Foreskin keratinocyte (primary cell): ENCODE measurements at places on chromosomes 16 and 17. TPM values are rescaled to one million over a fixed set of nuclear protein-coding genes. Genes with fewer than 3 reads are reported as not detected.

The NPIPA3 gene
- 4.0 and 5.1 TPM in 2 replicates for total RNA-seq

The IL17C gene
- total RNA-seq = not detected in 2 replicates

The GPRC5B gene
- 0.14 and 0.48 TPM in 2 replicates for total RNA-seq

The FOXF1 gene
- total RNA-seq = not detected in 2 replicates

The CRYM gene
- total RNA-seq = not detected in 2 replicates

The CD7 gene
- total RNA-seq = not detected in 2 replicates

The GGT6 gene
- total RNA-seq = 0.25 and 0.31 TPM in 2 replicates

- no peak for DNase-seq
Measured at GRCh38 chr17:71505981-71506380, 614.8 kb upstream of the SOX9 start.

DNA sequence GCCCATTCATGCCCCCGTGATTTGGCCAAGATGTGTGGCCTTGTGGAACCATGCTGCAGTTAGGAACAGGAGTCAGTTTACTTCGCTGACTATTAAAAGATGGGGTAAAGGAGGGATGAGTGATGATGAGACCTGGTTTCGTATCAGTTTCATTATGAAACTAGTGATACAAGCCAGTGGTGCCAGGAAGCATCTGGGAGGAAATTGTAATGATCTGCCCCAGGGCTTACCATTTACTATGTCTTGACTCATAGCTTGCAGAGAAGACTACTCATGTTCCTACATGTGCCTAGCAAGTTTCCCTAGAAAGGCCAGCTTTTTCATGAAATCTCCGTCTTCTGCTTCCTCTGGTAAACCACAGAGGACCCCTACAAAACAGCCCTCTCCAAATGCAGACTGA is 23.2 kb downstream of the CDH3 start:
- DNase-seq = peak; percentile 100

- no peak for DNase-seq
Measured at GRCh38 chr16:86854058-86854621, 275.8 kb downstream of the FOXL1 start.

DNA sequence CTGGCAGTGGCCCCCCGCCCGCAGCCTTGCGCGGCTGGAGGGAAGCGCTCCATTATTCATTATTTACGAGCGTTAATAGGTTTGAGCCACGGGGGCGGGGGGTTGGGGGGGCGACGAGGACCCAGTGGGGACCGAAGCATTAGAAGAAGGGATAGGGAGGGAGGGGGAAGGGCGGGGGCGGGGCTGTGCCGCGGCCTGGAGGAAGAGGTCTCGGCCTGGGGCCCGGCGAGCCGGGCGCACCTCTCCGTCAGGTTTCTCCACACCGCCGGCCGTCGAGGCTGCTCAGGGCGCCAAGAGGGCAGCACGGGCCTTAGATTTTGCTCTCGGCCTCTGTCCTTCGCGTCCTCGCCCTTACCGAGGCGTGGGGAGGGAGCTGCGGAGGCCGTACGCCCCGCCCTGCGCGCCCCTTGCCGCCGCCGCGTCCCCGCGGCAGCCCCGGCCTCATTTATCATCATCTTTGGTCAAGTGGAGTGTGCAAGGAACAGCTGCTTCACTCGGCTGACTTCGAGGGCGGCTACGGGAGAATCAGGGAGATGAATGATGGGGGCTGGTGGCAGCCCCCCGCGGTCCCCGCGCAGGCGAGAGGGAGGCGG is 54.2 kb downstream of the SREBF1 start:
- no peak for DNase-seq

DNA sequence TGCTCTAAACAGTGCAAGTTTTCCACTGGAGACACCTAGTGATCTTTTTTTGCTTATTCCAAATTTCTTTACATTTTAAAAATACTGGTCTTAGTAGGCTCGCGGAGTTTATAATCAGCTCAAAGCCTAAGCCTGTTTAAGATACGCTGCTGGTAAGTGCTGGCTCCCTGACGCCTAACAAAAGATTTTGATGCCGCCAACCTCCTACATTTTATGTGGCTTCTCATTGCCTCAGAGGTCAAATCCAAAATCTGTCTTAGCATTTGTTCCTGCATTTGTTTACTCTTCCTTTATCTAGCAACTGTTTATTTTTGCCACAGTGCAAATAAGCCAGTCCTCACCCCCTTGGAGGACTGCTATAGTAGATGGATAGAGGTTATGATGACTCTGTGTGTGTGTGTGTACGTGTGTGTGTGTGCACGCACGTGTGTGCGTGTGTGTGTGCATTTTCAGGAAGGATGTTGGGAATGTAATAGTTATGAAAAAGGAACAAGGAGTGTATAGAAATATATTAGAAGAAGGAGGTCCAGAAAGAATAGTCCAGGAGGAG is 24.8 kb downstream of the HS3ST3B1 start:
- no peak for DNase-seq

DNA sequence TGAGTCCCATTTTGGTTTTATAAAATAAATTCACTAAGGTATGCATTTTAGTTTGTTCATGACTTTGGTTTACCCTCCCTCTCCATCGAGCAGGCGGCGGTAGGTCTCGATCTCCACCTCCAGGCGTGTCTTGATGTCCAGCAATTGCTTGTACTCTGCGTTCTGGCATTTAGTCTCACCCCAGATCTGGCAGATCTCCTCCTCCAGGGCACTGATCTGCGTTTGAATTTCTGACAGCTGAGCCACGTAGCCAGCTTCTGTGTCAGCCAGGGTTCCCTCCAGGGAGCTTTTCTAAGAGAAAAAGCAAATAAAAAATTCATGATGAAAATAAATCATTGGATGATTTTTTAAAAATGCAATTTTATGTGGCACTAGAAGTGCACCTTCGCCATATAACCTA is 4.2 kb downstream of the KRT24 start:
- DNase-seq = no peak

DNA sequence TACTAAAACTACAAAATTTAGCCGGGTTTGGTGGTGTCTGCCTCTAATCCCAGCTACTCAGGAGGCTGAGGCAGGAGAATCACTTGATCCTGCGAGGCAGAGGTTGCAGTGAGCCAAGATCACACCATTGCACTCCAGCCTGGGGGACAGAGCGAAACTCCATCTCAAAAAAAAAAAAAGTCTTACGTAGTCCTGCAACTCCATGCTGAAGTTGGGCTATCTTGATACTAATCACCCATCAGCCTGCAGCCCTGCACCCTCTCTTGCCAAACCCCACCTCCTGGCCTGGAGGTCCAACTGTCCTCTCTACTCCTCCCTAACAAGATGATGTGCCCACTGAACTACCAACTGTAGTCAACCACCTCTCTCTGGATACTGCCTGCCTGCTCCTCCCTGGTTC is 4.8 kb downstream of the TMEM170A start:
- DNase-seq = no peak

GRCh38 chr17:82446649-82447048 is 3.9 kb downstream of the CYBC1 start:
- no peak for DNase-seq
